ENCODE measurements at places on chromosomes 2 and 18.

DNA sequence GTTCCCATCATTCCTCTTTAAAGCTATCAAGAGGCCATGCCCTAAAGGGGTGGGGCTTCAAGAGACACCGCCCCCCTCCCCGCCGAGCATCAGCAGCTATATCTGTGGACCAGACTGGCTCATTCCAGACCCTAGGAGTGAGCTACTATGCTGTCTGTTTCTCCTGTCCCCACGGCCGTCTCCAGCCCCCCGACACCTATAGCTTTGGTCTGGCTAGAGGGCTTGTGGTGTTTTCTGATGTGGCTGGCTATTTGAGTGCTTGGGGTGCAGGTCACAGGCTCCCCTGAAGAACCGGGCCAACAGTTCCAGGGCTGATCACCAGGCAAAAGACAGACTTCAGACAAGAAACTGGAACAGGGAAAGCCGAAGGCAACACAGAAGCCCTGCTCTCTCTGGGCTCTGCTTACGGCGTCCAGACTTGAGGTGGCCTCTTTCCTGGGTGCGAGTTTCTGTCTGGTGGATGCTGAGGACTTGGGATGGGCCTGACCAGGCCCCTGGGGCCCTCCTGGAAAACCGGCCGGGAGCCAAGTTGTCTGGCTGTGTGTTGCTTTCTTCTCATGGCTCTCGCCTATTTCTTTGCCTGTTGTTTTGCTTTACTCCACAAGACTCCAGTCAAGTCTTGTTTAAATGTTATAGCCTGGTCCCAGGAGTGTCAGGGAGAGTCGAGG lies 83.6 kb downstream of the KLHL29 start:
- no peak for DNase-seq

DNA sequence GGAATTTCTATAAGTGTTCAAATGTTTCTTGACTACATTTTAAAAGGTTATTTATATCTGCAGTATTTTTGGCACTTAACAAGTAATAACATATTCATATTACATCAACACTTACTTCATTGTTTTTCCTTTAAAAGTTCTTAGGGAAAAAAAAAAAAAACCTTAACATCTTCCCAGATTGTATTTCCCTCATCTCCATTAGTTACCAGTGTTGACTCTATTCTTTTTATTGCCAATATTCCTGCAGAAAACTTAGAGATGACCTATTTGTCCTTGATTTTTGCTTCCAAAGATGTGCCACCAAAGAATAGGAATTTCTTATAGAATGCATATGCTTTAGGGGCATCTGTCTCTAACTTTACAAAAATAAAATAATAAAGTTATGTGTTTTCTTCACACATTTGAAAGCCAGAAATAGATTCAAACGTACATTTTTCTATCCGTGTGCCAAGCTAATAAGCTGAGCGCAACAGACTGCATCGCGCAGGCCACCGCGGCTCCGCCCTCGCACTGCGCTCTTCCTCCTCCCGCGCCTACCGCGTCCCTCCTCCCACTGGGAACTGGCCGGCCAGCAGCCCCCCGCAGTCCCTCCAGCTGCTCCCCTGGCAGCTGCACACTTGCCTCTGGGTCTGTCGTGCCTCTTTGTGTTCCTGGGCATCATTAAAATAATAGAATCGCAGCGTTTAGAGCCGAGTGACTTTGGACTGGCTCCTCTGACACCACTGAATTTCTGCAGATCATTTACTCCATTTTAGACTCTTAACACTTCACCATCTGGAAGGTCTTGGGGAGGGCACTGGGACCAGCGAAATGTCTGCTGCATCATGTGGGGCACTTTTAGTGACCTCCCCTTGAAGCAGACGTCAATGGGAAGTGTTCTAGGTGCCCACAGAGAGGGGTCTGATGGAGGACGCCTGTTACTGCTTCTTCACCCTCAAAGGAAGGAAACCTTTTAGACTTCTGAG lies 21.2 kb upstream of the NAB1 start:
- DNase-seq: peak; percentile 42

DNA sequence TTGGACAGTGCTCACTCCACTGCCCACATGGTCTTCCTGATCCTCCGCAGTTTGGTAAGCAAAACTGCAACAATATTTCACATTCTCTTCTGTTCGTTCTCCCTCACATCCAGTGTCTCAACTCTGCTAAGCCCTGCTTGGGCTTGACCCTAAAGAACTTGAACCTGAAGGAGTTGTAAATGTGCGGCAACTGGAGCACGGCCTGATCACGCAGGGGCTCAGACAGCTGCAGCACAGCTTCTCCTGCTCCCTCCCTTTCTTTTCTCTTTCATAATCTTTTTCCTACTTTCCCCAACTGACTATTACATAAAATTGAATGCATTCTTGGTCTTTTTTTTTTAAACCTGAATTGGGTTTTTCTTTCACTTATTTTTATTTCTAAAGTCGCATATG lies 10.2 kb downstream of the CYRIA start:
- no peak for DNase-seq

GRCh38 chr2:34936089-34936488 lies 1337.0 kb upstream of the FAM98A start:
- peak; percentile 1 for DNase-seq

GRCh38 chr18:67290421-67290820 lies 226.1 kb downstream of the DSEL start:
- DNase-seq: no peak

DNA sequence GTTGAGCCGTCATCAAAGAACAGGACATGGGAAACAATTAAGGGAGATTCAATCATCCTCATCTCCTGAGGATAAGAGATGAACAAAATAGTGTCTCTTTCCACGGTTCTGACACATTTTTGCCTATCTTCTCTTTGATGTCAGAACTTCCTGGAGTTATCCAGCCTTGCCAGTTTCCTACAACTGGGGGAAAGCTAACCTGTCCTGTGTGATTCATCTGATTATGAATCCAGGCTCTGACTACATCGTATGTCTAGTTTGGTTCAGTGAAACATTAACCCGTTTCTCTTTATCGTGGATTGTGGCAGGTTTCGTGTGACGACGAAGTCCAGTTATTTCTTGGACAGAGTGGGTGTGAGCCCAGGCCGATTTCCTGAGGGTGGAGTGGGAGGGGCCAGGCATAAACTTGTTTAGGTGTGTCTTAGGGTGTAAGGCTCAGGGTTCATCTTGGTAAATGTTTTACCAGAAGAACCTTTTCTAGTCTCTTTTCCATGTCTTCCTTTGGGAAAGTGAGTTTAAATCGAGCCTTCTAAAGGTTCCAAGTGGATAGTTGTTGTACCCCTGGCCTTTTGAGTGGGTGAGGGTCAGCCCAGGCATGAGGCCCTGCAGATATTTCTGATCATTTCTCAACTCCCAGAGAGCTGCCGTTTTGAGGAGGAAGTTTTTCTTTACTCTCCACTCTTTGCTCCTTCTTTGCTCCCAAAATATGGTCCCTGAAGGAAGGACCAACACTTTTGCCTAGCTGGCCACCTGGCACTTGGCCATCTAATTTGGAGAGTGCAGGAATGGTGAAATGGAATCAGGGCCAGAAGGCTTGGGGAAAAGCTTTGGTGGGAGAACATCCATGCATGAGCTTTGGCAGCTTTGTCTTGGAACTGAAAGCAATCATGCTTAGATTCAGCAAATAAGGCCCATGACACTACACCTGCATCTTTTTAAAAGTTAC lies 50.4 kb upstream of the FZD5 start:
- DNase-seq: no peak

- DNase-seq: no peak
Measured at GRCh38 chr18:3330622-3331021, 68.7 kb downstream of the MYL12B start.

- DNase-seq: peak; percentile 67
Measured at GRCh38 chr2:181656450-181657291, at the start of gene CERKL. TSS of gene CERKL (minus strand) at chr2:181657105. CDS start at chr2:181657006, 99 bp downstream.

DNA sequence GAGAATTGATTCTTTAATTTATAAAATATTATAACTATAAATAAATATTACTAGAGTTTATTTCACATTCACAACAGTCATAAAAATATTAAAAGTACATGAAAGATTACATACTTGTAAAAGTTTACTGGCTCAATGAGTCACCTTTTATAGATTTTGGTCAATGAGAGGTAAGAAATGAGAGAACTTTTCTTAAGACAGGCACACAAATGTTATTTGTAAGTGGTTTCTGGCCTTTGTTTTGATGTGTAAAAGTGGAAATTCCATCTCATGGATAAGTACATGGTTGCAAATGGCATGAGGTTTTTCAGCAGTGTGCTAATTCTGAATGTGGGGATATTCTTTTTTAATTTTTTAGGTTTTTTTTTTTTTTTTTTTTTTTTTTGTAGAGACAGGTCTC lies 63.8 kb downstream of the TTC27 start:
- DNase-seq: no peak

GRCh38 chr2:129769185-129769991 lies 210.1 kb upstream of the RAB6C start:
- DNase-seq: no peak

DNA sequence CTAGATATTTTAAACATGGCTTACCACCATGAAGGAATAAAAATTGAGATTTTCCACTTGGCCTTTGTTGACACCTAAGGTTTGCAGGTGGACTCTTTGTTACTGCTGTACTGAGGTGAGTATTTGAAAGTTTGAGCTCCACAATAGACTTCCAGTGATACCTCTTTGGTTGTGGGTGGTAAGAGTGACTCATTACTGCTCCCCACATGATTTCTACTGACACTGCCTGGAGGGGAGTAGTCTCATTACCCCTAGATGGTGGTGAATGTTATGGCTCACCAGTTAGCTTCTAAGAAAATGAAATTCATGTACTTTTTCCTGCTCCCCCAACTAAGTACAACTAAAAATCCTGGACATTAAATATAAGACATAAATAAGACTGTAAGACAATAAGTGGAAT lies 1183.1 kb upstream of the TMEFF2 start:
- DNase-seq: no peak

DNA sequence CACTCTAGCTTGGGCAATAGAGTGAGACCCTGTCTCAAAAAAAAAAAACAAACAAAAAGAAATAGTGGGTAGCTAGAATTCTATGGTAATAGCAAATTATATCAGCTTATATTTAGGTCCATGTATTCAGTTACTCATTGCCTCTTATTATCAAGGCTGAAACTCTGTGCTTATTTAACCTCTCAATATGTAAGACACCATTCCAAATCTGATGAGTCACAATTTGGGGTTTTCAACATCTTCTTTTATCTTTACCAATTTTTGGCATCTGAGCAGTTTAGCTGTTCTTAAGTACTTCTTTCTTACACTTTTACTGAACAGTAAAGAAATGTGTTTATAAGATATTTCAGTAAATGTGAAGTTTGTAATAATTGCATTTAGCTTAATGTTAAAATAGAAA lies 69.3 kb downstream of the TTC27 start:
- DNase-seq: peak; percentile 59

Measured in astrocyte of the hippocampus (primary cell).